Neural progenitor cell (in vitro differentiated cells): ENCODE measurements at places on chromosomes 16 and 17.

GRCh38 chr17:45228763-45229539, 7.3 kb downstream of the FMNL1 start:
- DNase-seq: peak; percentile 50

- peak; percentile 91 for DNase-seq
Observed at GRCh38 chr16:53827741-53828140, 123.8 kb downstream of the FTO start.

GRCh38 chr17:77316191-77316641, 175.4 kb downstream of the SEC14L1 start:
- DNase-seq: peak; percentile 39

DNA sequence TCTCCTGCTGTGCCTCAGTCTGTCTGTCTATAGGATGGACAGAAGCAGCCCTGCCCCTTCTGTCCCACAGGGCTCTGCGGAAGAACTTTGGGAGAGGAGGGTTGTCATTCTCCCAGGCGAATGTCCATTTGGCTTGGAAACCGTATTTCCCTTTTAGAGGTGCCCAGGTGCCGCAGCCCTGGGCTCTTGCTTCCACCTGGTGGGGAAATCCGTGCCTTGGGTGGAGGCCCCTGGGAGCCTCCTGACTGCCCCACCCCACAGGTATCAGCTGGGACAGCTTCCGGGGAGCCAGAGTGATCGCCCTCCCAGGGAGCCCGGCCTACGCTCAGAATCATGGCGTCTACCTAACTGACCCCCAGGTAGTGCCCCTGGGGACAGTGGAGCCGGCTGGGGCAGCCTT, 12.7 kb downstream of the FCSK start:
- DNase-seq: no peak

- no peak for DNase-seq
Observed at GRCh38 chr17:81576621-81577277, 24.6 kb upstream of the FAAP100 start.

- no peak for DNase-seq
Observed at GRCh38 chr16:57830890-57831484, 28.7 kb upstream of the KIFC3 start.

DNA sequence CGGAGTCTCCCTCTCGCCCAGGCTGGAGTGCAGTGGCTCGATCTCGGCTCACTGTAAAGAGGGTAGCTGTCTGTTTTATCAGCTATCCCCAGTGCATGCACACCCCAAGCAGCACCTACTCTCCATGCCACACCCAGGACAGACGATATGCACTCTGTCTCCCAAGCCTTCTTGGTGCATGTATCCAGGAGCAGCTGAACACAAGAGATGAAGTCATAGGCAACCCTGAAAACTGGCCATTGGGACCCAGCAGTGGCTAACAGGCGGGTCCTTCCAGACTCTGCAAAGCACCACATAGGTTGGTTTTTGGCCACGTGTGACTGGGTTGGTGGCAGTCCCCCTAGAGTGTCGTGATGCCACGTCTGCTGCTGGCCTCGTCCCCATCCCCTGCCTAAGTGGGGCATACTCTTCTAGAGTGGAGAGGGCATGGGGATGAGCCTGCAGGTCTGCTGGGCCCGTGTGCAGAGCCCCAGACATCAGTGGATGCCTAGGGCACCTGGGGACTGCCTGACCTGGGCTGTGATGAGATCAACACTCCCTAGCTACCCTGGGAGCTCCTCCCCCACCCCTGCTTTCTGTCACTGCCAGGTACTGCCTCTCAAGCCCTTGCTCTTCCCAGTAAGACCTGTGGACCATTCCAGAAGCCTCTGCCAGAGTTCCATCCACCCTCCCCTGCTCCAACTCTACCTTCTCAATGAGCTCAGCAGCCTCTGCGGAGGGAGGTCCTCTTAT, 9.3 kb downstream of the PDE6G start:
- no peak for DNase-seq

DNA sequence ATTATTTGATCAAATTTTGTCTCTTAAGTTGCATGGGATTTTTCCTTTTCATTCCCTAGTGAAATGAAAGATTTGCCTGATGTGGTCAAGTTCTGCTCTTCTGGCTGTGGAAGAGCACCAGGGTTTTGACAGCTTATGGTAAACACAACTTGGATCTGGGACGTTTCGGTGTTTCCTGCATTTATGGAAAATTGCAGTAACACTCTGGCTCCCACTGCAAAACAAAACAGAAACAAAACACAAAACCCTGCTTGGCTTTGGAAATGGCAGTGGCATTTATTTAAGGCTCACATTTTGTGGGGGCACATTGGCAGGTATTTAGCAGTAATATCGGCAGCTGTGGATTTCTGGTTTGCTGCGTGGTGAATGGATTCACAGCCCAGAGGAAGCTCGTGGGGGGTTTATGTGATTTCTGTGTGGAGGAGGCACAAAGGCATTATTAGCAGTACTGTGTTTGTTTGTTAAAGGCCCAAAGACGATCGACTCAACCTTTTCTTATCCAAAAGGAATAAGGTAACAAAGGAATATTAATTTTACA, 377.8 kb downstream of the SNX29 start:
- DNase-seq: no peak

- DNase-seq: no peak
Observed at GRCh38 chr16:6032438-6032837, 934.8 kb upstream of the EEF2KMT start.

DNA sequence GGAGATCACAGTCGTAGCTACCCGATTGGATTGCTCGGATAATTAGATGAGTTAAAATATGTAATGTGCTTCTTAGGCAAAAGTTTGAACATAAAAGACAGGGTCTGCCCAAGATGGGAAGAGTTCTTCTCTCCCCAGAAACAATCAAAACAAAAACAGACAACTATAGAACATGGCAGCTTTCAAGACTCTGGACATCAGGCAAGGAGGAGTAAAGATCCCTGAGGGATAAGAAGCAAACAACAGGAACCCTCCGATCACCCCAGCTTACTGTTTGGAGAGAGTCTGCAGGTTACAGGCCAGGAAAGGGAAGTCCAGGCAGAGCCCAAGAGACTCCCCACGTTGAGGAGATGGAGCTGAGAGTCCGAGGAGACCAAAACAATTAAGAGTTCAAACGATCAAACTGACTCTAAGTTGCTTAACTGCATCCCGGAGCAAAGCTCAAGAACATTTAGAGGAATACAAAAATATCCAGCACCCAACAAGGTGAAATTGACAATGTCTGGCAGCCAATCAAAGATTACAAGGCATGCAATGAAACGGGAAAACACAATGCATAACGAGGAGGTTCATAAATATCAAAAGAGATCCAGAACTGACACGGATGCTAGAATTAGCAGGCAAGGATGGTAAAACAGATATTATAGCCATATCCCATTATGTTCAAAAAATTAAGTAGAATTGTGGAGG, 3.9 kb downstream of the ASGR2 start:
- no peak for DNase-seq

DNA sequence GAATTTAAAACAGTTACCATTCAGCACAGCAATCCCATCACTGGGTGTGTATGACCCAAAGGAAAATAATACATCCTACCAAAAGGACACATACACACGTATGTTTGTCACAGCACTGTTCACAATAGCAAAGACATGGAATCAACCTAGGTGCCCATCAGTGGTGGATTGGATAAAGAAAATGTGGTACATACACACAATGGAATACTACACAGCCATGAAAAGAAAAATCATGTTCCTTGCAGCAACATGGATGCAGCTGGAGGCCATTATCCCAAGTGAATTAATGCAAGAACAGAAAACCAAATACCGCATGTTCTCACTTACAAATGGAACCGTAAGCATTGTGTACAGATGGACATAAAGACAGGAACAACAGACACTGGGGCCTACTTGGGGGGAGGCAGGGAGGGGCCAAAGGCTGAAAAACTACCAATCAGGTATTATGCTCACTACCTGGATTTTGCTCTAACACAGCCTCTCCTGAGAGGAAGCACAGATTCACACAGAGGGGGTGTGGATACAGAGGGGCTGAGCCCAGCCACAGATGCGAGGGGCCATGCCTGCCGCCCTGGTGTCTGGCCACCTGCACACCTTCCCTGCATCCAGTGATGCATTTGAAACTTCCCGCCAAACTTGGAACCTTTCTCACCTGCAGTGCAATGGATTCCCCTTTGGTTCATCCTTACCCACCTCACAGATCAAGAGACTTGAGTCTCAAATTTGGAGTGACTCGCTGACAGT, 55.9 kb downstream of the USP22 start:
- DNase-seq: no peak

- DNase-seq: no peak
Observed at GRCh38 chr16:64094992-64095634, 1026.8 kb downstream of the CDH11 start.

DNA sequence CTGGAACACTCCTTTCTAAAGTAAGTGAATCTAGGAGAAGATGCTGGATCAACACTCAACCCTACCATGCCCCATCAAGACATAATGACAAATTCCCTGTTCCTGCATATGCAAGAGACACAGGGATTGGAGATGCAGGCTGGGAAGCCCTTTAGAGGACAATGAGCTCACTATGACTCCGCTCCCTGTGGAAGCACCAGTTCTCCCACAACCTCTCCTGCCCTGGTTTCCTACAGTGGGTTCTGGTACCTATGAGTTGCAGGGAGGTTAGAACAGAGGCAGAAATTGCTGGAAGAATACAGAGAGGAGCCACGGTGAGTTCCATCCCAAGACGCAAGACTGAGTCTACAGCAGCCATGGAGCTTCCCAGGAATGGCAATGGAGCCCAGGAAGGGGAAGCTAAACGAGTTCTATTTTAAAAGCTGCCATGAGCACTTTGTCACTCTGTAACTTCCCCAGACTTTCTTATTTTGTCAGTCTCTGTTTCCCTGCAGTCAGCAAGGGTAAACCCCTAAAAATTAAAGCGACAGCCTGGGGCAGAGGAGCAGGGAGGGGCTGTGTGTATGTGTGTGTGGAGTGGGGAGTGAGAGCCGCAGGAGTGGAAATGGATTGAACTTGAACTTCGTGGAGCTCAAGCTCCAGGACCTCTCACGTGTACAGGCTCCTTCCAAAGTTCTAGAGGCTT, 42.3 kb upstream of the PIK3R6 start:
- no peak for DNase-seq

DNA sequence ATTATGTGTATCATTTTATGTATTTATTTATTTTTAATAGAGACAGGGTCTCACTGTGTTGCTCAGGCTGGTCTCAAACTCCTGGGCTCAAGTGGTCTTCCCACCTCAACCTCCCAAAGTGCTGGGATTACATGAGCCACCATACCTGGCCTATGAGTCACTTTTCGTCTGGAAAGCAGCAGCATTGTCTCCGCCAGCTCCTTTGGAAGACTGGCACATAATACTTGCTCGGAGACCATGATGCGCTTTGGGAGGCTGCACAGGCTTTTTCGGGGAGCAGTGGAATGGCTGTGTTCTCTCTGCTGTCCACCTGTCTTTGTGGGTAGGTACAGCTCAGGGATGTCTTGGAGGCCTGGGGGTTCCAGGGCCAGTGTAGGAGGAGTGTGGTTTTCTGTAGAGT, 102.2 kb downstream of the AATF start:
- no peak for DNase-seq

DNA sequence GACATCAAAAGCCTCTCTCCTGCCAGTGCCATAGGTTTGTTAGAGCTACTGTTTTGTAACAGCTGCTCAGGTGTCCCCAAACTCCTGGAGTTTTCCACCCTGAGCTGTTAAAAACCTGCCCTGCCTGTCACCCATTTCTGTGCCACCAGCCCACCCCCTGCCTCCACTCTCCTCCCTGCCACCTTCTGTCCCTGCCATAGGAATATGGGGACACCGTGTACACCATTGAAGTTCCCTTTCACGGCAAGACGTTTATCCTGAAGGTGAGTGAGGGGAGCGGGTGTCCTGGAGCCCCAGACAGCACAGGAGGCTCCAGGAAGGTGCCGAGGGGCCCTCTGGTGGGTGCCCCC, 5.2 kb upstream of the TCAP start:
- no peak for DNase-seq

GRCh38 chr17:40803617-40804082, 3.9 kb upstream of the KRT28 start:
- peak; percentile 90 for DNase-seq

DNA sequence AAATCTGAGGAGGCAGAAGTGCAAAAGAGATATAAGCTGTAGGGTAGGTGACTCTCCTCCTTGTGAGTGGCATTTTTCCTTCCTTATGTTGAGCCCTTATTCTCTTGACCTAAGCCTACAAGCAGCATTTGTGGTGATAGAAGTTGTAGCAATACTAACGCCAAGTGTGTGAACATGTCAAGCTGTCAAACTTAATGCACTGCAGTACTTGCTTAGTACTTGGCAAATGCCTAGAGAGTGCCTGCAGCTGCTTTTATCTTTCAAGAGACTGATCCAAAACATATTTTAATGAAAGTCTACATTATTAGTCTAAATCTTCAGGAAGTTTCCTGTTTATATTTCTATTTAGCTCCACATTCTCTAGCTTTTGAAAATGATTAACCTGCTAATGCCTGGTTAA, 83.2 kb downstream of the CNTNAP4 start:
- DNase-seq: no peak

GRCh38 chr16:263944-264343, 11.8 kb downstream of the RGS11 start:
- no peak for DNase-seq

GRCh38 chr17:69222707-69223258, 5.8 kb downstream of the ABCA10 start:
- no peak for DNase-seq

- no peak for DNase-seq
Observed at GRCh38 chr16:81823111-81823510, 44.0 kb downstream of the PLCG2 start.

DNA sequence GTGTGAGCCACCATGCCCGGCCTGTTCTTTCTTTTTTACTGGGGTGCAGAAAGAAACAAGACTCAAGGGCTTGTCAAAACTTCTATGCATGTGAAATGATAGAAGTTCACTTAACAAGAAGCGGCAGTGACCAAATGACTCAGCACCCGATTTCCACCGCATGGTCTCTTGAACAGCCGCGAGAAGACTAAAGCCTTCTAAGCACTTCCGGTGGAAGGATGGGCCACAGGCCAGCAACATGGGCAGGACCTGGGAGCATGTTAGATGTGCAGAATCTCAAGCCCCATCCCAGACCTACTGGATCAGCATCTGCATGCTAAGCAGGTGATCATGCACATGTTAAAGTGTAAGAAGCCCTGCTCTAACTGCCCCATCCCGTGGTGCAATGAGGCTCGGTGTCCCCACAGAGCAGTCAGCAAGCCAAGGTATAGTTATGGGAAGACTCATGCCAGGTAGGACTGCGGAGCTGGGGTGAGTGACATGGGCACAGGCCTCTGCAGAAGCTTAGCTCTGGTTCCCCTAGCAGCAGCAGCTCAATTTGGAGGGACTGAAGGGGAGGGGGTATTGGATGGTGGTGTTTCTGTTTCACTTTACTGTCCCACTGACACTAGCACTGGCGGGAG, 88.5 kb upstream of the HNF1B start:
- no peak for DNase-seq

GRCh38 chr17:8125947-8126490, 2.1 kb upstream of the HES7 start:
- peak; percentile 82 for DNase-seq

GRCh38 chr17:59783221-59784047, 76.0 kb downstream of the VMP1 start:
- DNase-seq: no peak
